ENCODE measurements at places on chromosomes 5 and 9.

DNA sequence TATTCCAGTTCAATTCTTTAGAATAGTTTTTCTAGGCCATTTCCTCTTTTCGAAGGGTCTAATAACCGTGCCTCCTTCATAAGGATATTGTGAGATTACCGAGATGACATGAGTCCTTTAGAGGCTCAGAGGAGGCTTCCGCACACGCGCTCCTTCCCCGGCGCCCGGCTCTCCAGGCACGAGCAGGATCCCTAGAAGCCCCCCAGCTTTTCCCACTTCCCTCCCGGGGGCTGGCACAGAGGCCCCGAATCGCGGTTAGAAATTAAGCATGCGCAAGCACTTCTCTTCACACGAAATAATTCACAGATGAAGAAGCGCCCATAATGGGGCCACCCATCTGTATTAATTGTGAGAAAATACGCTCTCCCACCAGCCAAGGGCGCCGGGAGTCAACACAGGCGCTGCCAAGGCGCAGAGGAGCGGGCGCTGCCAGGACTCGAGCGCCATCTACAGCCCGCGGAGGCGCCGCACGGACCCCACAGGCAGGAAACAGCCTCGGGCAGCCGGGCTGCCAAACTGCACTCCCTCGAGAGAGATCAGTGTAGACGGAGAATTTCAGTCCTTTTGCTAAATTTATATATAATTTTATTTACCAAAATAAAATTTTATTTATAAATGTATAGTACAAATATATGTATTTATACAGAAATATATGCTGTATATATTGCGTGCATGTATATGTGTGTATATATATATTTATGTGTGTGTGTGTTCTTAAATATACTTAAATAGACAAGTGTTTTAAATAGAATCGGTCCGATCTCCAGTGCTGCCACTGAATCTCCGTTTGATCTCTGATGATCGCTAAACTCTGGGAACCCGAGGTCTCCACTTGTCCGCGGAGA, 258.1 kb upstream of the NFIL3 start:
- DNase-seq = peak; percentile 35

DNA sequence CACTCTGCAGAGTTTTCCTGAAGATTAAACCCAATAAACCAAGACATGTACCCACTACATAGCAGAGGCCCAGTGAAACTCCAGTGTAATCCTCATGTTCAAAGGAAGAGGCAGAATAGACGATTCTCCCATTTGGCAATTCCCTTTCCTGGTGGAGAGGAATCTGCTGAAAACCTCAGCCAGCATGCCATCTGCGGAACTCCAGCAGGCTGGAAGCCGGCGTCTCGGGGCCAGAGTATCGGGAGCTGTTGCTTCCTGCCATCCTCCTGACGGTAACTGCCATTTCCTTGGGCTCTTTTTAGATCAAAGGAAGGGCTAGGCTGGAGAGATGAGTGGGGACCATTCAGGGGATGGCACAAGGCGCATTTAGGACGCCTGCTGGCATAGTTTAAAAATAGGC, 20.5 kb downstream of the NEURL1B start:
- DNase-seq = no peak

- DNase-seq = peak; percentile 84
These were observed 125.1 kb downstream of the C9orf50 start for GRCh38 chr9:129495620-129496472.

GRCh38 chr5:177134697-177135225, 1.2 kb downstream of the NSD1 start:
- DNase-seq = no peak

DNA sequence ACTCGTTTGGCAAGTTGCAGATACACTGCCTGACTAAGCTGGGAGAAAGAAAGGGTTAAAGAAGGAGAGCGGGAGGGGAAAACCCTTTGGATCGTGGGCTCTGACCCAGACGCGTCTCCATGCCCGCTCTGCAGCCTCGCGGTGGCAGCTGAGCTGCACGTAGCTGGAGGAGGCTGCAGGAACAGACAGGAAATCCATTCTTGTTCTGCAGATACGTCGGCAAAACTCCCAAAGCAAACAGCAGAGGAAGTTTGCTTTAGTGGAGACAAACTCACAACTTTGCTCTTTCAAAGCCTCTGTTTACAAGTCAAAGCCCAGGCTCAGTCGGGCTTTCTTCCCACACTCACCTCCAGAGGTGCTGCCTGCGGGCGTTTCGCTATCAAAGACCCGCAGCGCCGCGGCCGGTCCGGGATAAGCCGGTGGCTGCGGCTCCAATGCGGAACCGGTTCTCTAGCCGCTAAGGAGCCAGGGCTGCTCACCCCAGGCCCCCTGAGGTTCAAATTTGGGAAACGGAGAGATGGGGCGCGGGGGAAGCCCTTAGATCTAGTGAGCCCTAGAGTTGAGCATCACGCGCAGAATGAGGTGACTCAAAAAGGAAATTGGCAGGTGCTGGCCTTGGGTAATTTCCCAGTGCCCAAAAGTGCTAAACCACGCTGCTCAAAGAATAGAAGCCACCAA, 60.7 kb downstream of the MAT2B start:
- DNase-seq = no peak

DNA sequence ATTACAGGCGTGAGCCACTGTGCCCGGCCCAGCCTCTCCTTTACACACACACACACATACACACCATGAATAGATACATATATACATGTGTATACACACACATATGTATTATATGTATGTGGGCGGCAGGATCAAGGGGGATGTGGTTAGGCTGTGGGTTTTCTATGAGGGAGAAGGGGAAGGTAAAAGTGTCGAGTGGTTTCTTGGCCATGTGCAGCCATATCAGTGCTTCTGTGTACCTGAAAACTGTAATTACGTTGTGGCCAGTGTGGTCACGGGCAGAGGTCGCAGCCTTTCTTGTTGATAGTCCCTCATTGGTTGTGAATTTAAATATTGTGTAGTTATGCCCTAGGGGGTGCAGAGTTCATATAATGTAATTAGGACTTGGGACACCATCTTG, 16.5 kb downstream of the CDK20 start:
- no peak for DNase-seq

GRCh38 chr5:143166661-143167420, 236.6 kb downstream of the NR3C1 start:
- DNase-seq = no peak

GRCh38 chr5:56669534-56670483, 145.5 kb upstream of the MAP3K1 start:
- DNase-seq = peak; percentile 87

GRCh38 chr9:134585021-134585561, 56.5 kb upstream of the COL5A1 start:
- no peak for DNase-seq

GRCh38 chr9:8686516-8686915, 886.9 kb upstream of the DMAC1 start:
- no peak for DNase-seq

DNA sequence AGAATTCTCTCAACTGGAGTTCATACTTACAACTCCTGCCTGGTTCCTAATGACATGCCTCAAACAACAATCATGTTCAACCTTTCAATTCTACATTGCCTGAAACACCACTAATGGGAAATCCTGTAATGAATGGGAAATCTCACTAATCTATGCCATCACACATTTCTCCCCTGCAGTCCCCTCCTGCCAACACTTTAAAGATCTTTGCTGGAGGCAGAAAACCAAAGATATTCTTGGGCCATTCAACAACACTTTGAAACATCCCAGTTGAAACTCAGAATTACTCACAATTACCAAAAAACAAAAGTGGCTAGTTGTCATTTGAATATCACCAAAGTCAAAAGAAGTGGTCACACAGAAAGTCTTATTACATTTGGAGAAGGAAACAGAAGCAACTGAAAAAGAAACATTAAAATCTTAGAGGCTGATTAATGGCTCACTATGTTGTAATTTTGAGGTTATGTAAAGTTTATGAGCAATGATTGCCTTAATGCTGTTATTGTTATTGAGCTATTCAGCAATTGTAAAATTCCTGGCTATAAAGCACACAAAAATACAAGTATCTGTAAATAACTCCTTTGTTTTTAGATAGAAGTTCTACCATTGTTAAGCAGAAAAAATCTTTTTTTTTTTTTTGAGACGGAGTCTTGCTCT, 313.4 kb upstream of the SLC30A5 start:
- no peak for DNase-seq

- no peak for DNase-seq
These were observed 989.8 kb downstream of the TLE1 start for GRCh38 chr9:80699511-80699998.

GRCh38 chr9:127545196-127546124, 66.6 kb upstream of the STXBP1 start:
- peak; percentile 85 for DNase-seq

GRCh38 chr9:20382460-20383071, 239.7 kb downstream of the MLLT3 start:
- DNase-seq = no peak

- no peak for DNase-seq
These were observed 273.6 kb upstream of the TAS2R1 start for GRCh38 chr5:9903801-9904200.

- no peak for DNase-seq
These were observed 276.9 kb downstream of the SEMA5A start for GRCh38 chr5:9269014-9269413.

- no peak for DNase-seq
These were observed 951.1 kb upstream of the DMAC1 start for GRCh38 chr9:8750639-8751051.

- DNase-seq = no peak
These were observed 200.9 kb upstream of the RIOK2 start for GRCh38 chr5:97383996-97384395.

- DNase-seq = no peak
These were observed 82.9 kb downstream of the CCDC171 start for GRCh38 chr9:15635752-15636151.

- DNase-seq = no peak
These were observed 313.6 kb upstream of the CD180 start for GRCh38 chr5:67510204-67510603.

GRCh38 chr9:15856591-15856990, 303.7 kb downstream of the CCDC171 start:
- no peak for DNase-seq

- no peak for DNase-seq
These were observed 244.7 kb downstream of the BNC2 start for GRCh38 chr9:16625811-16626210.

- DNase-seq = no peak
These were observed 164.6 kb upstream of the PPP1R2B start for GRCh38 chr5:156685481-156685880.

GRCh38 chr9:128625391-128626146, 31.1 kb downstream of the DYNC2I2 start:
- no peak for DNase-seq

GRCh38 chr9:113155911-113156588, 5.2 kb downstream of the SLC31A2 start:
- no peak for DNase-seq

GRCh38 chr9:36791222-36791950, 218.7 kb downstream of the MELK start:
- no peak for DNase-seq

GRCh38 chr9:134965851-134966250, 48.1 kb upstream of the FCN1 start:
- no peak for DNase-seq

DNA sequence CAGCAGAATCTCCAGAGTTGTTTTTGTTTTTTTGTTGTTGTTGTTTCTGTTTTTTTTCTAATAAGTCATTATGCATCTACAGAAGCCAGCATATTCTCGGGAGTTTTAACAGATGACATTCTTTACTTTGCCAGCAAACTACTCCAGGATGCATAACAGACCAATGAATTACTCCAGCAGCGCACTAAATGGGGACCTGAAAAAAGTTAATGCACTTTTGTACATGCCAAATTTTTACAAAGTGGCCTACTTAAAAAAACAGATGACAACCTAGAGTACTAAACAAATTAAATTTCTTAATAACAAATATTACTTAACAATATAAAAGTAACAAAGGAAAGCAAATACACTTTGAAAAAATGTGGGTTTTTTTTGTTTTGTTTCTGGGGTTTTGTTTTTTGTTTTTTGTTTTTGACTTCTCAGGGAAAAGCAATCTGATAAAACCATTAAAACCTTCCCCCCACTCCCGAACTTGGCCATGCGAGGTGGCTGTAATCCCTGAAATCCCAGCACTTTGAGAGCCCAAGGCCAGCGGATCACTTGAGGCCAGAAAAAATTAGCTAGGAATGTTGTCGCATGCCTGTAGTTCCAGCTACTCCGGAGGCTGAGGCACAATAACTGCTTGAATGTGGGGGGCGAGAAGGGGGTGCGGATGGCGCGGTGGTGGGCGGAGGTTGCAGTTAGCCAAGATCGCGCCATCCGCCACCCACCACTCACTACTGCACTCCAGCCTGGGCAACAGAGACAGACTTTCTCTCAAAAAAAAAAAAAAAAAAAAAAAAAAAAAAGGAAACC, 352.4 kb downstream of the CETN3 start:
- DNase-seq = no peak

DNA sequence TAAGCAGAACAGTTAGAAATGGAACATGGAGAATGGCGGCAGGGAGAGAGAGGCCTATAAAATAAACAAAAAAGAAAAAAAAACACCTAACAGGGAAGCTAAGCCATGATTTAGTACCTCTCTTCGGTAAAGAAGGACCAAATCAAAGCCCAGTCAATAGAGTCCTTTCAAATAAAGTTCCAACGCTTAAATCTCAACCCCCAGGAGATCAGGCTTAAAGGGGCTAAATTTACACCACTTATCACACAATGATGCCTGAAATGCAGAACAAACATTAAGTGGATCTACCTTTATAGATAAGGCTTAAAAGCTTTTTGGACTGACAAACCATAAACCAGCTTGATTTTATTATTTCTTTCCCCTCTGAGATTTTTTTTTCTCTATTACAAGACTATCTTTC, 66.3 kb downstream of the PRELID2 start:
- no peak for DNase-seq

- DNase-seq = no peak
These were observed 134.4 kb downstream of the TUSC1 start for GRCh38 chr9:25543806-25544205.

DNA sequence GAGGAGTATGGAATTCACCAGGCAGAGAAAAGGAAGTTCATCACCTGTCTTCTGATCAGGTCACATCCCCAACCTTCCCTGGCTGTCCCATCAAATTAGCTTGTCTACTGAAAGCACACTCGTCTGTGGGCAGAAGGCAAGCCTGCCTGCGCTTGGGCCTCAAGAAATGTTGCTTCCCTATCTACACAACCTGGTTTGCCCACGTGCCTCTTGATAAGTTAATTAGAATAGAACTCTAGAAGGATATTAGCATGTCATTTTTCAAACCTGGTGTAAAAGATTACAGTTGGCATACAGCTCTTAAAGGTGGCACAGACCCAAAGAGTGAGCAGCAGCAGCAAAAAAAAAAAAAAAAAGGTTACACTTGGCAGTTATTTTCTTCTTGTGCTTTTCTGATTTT, 5.1 kb downstream of the TTC23L start:
- DNase-seq = no peak

GRCh38 chr5:160435532-160435931, 13.9 kb downstream of the PTTG1 start:
- no peak for DNase-seq

DNA sequence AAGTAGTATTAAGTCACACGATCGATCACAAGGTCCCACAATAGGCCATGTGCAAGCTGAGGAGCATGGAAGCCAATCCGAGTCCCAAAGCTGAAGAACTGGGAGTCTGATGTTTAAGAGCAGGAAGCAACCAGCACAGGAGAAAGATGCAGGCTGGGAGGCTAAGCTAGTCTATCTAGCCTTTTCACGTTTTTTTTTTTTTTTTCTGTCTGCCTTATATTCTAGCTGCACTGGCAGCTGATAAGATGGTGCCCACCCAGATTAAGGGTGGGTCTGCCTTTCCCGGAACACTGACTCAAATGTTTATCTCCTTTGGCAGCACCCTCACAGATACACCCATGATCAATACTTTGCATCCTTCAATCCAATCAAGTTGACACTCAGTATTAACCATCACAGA, 6.5 kb downstream of the PPIP5K2 start:
- DNase-seq = no peak

All from COR-L47 (cell line).